ENCODE measurements at places on chromosomes 3 and 15.

DNA sequence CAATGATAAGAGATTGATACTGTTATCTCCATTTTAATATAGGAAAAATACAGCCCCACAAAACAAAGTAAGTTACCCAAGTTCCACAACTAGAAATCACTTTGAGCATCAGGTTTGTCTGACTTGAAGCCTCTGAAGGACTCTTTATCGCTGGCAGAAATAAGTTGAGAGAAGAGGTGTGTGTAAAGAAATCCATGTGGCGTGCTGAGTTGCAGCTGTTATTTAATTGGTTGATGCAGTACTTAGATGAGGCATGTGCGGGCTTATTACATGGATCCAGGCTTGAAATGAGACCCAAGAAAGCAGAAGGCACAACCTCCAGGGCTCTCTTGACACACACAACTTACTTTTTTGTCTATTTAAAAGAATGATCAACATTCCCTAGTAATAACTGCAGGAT is 221.3 kb downstream of the PDZRN3 start:
- DNase-seq: no peak

DNA sequence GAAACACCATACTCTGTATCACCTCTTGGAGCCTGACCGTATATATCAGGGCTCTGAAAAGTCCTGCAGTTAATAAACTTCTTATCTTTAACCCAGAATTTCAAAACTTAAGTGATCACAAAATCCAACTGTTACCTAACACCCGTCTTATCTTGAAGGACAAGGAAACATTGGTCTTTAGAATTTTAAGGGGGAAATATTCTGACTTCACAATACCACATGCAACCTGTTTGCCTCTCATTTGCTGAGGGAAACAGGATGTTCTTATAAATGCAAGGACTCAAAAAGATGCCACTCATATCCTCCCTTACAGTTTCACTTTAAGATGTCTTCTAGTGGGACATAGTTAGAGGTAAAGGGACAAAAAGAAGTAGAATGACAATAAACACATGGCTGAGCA is 67.9 kb downstream of the CRTC3 start:
- DNase-seq: no peak

GRCh38 chr15:97961067-97961954 is 808 bp downstream of the ARRDC4 start:
- no peak for DNase-seq

DNA sequence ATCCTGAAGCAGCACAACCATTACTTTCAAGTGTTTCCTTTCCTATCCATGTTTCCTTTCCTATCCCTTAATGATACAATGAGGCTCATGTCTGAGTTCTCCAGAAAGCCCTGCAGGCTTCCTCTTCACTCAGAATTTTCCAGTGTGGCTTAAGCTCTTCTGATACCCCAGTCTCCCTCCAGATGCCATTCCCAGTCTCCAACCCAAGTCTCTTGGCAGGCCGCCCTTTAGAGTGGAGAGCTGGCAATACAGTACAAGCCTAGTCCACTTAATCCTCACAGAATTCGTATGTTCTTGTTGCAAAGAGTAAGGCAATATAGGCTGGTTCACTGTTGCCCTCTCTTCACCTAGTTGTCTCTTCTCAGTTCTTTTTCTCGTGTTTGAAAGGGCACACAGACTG is 503.9 kb upstream of the MDFIC2 start:
- DNase-seq: no peak

GRCh38 chr3:52872245-52872644 is 25.1 kb downstream of the STIMATE start:
- DNase-seq: no peak

DNA sequence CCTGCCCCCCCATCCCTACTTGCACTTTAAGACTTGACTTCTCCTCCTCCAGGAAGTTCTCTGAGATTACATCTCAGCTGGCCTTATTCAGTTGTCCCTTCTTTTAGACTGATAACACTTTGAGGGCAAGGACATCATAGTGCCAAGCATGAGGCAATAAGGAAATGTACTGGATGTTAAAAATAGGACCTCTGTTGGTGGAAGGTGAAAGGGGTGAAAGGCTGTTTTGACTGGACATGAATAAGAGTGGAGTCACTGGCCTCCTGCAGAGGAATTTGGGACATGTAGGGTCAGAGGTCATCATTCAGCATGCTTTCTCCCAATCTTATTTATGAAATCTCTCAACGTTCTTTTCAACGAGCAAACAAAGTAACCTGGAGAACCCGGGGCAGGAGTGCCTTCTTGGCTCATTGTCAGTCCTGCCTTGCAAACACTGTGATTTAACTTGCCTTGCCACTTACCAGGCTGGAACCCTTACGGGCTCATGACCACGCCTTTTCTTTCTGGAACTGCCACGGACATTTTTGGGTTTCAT is 38.6 kb downstream of the TRIM71 start:
- DNase-seq: no peak

DNA sequence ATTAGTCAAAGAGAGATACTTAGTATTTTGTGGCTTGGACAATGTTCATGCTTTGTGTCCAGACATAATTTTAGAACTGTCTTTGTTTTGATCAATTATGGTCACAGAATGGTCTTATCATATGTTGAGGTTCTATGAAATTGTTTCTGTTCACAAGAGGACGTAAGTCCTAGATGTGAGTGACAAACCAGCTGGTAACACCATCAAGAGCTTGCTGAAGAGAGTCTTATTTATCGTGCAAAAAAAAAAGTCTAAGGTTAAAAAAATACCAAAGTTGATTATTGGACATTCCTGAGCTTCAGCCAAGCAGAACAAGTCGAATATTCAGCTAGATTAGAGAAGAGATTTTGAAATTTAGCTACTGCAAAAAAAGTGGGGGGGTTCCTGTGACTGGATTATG is 495.9 kb upstream of the NAALADL2 start:
- DNase-seq: no peak

DNA sequence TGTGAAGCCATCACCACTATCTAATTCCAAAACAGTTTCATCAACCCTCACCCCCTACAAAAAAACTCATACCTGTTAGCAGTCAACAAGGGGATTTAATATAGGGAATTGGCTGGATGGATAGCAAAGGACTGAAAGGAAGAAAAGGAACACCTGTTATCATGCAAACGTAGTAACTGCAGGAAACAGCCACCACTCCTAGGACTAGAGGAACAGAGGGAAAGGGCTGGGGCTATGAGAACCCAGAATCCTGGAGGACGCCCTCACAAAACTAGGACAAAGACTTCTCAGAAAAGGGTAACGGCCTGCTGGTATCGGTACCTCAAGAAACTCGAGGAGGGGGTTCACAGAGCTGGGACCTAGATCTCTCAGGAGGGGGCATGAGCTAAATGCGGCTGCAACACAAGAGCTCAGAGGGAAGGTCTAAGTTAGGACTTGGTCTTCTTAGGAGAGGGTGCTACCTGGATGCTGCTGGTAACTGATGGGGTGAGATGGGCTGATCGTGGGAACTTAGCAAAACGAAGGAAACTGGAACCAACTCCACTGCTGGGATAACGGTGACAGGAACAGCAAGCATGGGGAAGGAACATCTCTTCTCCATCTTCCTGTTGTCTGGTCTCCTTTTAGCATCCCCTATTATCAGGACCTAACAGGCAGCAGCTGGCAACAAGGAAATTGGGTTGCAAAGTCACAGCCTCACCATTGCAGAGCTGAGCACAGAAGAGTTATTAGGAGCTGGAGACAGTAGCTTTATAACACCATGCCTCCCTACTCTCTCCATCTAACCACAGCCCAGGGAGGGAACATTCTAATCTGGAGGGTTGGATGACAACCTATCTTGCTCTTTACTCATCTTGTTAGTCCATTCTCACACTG is 147.7 kb downstream of the UACA start:
- DNase-seq: no peak

- DNase-seq: no peak
Measured at GRCh38 chr3:114714237-114714636, 420.4 kb downstream of the TIGIT start.

- DNase-seq: no peak
Measured at GRCh38 chr15:98433856-98434255, 214.5 kb upstream of the IGF1R start.

DNA sequence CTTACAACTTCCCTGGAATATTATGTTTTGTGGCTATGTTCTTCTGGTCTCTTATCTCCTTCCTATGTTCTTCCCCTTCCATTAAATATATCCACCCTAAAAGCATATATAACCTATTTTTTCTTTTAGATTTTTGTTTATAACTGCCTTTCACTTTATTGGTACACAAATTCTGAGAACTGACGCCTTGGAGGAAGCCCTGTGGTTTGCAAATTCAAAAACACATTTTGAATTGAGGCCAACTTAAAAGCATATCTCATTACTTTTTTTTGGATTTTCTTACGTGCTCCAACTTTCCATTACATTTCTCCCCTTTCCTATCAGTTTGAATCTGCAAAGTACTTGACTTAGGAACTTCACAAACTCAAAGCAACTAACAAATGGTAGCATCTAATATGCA is 15.3 kb upstream of the COLQ start:
- DNase-seq: no peak

DNA sequence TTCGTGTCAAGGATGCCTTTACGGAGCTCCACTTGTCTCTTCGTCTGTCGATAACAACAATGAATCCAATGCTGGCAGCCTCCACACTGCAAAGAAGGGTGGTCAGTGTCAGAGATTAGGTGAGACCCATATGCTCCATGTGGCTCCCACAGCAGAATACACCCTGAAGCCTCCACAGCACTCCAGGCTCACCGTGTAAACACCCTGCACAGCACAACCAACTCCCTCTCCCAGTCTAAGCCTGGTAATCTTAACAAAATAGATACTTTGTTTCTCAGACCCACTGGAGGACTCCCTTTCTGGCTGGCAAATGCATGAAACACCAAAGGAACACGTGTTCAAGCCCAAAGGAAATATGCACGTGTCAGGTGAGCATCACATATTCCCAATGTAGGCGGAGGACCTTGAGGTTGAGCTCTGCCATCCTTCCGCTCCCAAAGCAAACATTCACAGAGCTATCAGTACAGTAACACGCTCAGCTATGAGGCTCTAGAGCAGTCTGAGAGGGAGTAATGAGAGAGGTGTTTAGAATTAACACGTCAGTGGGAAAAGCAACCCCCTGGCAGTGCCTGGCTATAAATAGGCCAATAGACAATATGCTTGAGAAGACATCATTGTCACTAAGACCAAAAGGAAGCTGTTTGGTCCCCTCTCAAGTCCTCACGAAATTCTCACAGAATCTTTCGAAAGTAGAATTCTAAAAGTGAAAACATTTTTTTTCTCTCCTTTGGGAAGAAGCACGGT is 86.7 kb downstream of the MCF2L2 start:
- no peak for DNase-seq

- DNase-seq: no peak
Measured at GRCh38 chr15:69224383-69224782, 63.9 kb downstream of the GLCE start.

DNA sequence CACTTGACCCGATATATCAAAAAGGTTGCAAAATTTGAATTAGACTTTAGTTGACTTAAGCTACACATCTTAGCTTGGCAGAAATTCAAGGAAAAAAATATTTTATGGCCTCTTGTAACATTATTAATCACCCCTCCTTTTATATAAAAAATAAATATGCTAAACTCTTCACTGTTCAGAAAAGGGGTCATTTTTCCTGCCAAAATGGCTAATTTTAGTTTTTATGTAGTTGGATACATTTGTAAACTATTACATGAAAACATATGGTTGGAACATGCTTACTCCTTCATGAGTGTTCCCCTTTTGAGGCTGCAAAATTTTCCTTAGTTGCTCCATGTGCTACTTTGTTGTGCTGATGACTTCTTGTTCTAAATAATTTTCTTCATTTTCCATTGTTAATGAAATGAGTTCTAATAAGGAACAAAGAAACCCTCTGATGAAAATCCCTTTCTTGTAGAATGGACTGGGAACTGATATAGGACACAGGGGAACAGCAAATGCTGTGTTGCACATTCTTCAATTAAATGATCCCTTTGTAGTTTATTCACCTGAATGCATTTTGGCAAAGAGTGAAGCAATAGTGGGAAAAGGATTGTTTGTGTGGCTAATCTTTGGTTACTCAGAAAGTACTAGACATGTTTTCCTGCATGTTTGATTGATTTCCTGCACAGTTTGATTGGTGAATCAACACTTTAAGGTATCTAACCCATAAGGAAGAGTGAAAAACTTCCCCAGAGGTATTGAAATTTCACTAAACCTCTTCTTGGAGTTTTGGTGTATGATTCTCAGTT is 349.3 kb downstream of the TIGIT start:
- no peak for DNase-seq
